A673 (cell line): ENCODE measurements at places on chromosomes 5 and 9. TPM values are rescaled to one million over a fixed set of nuclear protein-coding genes. Genes with fewer than 3 reads are reported as not detected.

- peaks cover 4% of the 10 kb centered on the region for H3K36me3 ChIP-seq
- no peak overlapping the region for H3K27ac ChIP-seq
- H3K4me1 ChIP-seq = peaks cover 27% of the 10 kb centered on the region
- no peak overlapping the region for H3K4me3 ChIP-seq
Measured at GRCh38 chr5:160260881-160261815, 31.8 kb downstream of the FABP6 start.

- H3K4me1 ChIP-seq = no peaks in the 10 kb centered on the region
- H3K27me3 ChIP-seq = no peaks in the 10 kb centered on the region
- no peak overlapping the region for H3K4me3 ChIP-seq
- H3K36me3 ChIP-seq = no peaks in the 10 kb centered on the region
- no peak overlapping the region for H3K27ac ChIP-seq
- DNase-seq = no peak
Measured at GRCh38 chr5:52648726-52649125, 139.0 kb upstream of the ITGA1 start.

DNA sequence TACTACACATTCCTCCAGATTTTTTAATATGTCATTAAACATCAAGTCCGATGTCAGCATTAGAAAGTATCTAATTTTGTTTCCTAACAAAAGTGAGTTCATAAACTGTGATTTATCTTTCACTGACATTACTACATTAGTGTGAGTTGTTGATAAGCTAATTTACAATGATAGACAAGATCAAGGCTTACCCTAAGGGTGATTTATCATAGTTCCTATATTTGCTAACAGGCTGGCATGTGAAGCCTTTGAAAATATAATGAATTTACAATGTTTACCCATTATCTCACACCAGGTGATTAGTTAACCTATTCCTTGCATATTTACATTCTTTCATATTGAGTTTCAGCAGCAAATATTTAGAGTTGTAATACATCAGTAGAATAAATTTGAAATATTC, 1096.9 kb upstream of the NUDT12 start:
- DNase-seq = no peak
- no peak overlapping the region for H3K4me3 ChIP-seq
- H3K27me3 ChIP-seq = no peaks in the 10 kb centered on the region

- no peak overlapping the region for H3K27ac ChIP-seq
- H3K4me3 ChIP-seq = no peak overlapping the region
- H3K4me1 ChIP-seq = no peaks in the 10 kb centered on the region
- no peaks in the 10 kb centered on the region for H3K27me3 ChIP-seq
- DNase-seq = no peak
Measured at GRCh38 chr5:62773460-62773859, 194.8 kb downstream of the LRRC70 start.

GRCh38 chr9:86670536-86670935, 276.8 kb downstream of the GAS1 start:
- no peak for DNase-seq
- H3K4me3 ChIP-seq = no peak overlapping the region

DNA sequence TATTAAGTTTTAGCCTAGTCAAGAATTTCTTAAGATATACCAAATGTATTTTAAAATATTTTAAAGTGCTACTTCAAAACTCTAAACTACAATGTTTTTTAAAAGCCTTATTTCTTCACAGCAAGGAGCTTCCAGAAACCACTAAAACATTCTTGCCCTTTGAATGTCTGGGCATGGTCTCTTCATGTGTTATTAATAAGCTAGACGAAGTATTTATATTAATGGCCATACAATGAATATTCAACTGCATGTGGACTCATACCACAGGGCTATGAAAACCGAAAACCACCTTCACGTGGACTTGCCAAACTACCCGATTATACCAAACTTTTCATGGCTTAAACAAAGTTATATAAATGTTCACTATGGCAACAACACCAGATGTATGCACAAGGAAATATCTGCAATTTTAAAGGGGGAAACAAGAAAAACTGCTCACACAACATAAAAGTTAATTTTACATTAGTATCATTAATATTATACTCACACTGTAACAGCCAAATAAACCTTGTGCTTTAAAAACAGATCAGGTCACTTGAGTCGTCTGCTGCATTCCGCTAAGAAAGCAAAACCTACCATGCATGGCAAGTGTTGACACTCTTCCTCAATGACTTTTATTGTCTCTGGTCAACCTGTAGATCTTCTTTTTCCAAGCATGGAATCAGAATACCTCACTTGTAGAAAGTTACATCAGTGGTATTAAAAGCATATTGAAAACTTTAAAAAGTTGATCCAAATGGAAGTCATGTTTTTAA, 246.3 kb downstream of the BNC2 start:
- H3K36me3 ChIP-seq = no peaks in the 10 kb centered on the region
- H3K27ac ChIP-seq = no peak overlapping the region
- no peak overlapping the region for H3K4me3 ChIP-seq
- no peaks in the 10 kb centered on the region for H3K4me1 ChIP-seq

- H3K27me3 ChIP-seq = no peaks in the 10 kb centered on the region
- H3K4me3 ChIP-seq = no peak overlapping the region
- H3K4me1 ChIP-seq = no peaks in the 10 kb centered on the region
- H3K36me3 ChIP-seq = no peaks in the 10 kb centered on the region
- no peak overlapping the region for H3K27ac ChIP-seq
Measured at GRCh38 chr5:52767766-52768480, 19.8 kb upstream of the ITGA1 start.

GRCh38 chr5:98772415-98773213, 849 bp upstream of the RGMB start:
- H3K4me1 ChIP-seq = peaks cover 29% of the 10 kb centered on the region
- no peaks in the 10 kb centered on the region for H3K36me3 ChIP-seq
- no peaks in the 10 kb centered on the region for H3K27me3 ChIP-seq
- DNase-seq = peak; percentile 90

GRCh38 chr5:96067894-96068614, 106.4 kb upstream of the ELL2 start:
- no peaks in the 10 kb centered on the region for H3K36me3 ChIP-seq
- peaks cover 16% of the 10 kb centered on the region for H3K4me1 ChIP-seq
- H3K27ac ChIP-seq = no peak overlapping the region
- H3K4me3 ChIP-seq = no peak overlapping the region
- peak; percentile 53 for DNase-seq

GRCh38 chr5:127518319-127518621, 830 bp downstream of the PRRC1 start:
- peaks cover 24% of the 10 kb centered on the region for H3K36me3 ChIP-seq
- H3K4me3 ChIP-seq = peak overlapping the region; percentile 96
- peaks cover 3% of the 10 kb centered on the region for H3K4me1 ChIP-seq
- no peaks in the 10 kb centered on the region for H3K27me3 ChIP-seq
- DNase-seq = no peak

- no peak overlapping the region for H3K27ac ChIP-seq
- no peaks in the 10 kb centered on the region for H3K36me3 ChIP-seq
- peak; percentile 52 for DNase-seq
- H3K27me3 ChIP-seq = no peaks in the 10 kb centered on the region
- H3K4me1 ChIP-seq = no peaks in the 10 kb centered on the region
Measured at GRCh38 chr5:122156724-122157325, 27.5 kb downstream of the ZNF474 start.

GRCh38 chr5:126335886-126336285, 87.3 kb upstream of the GRAMD2B start:
- H3K4me3 ChIP-seq = no peak overlapping the region
- H3K27me3 ChIP-seq = no peaks in the 10 kb centered on the region
- DNase-seq = no peak
- no peaks in the 10 kb centered on the region for H3K4me1 ChIP-seq

GRCh38 chr5:73442996-73443627, 5.5 kb downstream of the FOXD1 start:
- no peak overlapping the region for H3K4me3 ChIP-seq
- no peak for DNase-seq
- H3K27me3 ChIP-seq = peaks cover 38% of the 10 kb centered on the region
- H3K4me1 ChIP-seq = peaks cover 5% of the 10 kb centered on the region
- H3K36me3 ChIP-seq = no peaks in the 10 kb centered on the region

GRCh38 chr9:4435197-4435596, 55.1 kb upstream of the SLC1A1 start:
- H3K4me3 ChIP-seq = no peak overlapping the region
- DNase-seq = peak; percentile 31
- no peaks in the 10 kb centered on the region for H3K4me1 ChIP-seq
- H3K27me3 ChIP-seq = no peaks in the 10 kb centered on the region
- no peaks in the 10 kb centered on the region for H3K36me3 ChIP-seq

GRCh38 chr5:54671111-54671531, 153.6 kb downstream of the SNX18 start:
- H3K27me3 ChIP-seq = no peaks in the 10 kb centered on the region
- H3K27ac ChIP-seq = no peak overlapping the region
- H3K4me3 ChIP-seq = no peak overlapping the region
- DNase-seq = no peak

DNA sequence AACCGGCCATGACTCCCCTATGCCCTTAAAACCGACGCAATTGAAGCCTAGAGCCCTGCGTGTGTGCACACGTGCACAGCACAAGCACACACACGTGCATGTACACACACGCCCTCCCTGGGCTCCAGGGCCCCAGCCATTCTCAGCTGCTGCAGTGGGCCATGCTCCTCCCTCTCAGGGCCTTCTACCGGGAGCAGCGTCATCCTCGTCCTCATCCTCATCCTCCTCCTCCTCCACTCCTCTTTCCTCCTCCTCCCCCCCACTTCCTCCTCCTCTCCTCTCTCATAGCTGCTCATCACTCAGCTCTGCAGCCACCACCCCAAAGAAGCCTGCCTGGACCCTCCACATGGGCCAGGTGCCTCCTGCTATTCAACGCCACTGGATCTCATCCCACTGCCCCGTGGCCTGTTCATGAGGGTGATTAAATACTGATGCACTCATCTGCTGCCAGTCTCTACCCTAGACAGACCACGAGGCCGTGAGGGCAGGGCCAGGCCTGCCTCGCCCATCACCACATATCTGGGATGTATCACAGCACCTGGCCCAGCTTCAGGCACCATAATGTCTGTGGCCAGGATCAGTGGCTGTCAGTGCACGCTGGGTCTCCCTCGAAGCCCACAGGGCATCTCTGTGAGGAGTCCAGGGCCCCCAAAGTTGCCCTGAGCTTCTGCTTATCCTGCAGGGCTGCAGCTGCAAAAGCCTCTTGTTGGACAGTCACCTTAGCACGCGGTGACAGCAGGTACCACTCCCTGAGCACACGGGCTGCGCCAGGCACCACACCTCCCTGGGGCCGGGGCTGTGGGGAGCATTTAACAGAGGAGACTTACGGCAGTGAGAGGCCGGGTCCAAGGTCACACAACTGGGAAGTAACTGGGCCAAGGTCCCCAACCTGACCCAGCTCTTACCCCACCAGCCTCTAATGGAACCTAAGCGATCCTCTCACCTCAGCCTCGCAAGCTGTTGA, 9.8 kb downstream of the FAM78A start:
- H3K36me3 ChIP-seq = no peaks in the 10 kb centered on the region
- no peaks in the 10 kb centered on the region for H3K27me3 ChIP-seq

DNA sequence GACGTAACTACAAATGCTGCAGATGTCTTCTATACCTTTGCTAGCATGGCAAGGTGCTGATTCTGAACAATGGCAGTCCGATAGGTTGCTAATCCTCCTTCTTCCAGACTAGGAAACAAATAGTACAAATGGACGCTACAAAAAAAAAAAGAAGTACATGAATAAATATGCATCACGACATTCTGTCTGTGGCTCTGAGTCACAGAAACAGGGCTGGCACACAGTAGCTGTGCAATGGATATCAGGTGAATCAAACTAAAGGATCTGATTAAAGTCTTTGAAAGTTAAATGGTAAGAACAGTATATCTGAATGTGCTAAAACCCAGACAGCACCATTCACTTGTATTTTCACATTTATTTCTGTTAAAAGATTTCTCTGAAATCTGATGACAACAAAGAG, 96.2 kb downstream of the DROSHA start:
- no peak overlapping the region for H3K4me3 ChIP-seq
- H3K36me3 ChIP-seq = peaks cover 9% of the 10 kb centered on the region
- no peaks in the 10 kb centered on the region for H3K27me3 ChIP-seq
- no peak for DNase-seq

GRCh38 chr9:98992885-98993569, 49.3 kb downstream of the COL15A1 start:
- H3K36me3 ChIP-seq = no peaks in the 10 kb centered on the region
- H3K4me1 ChIP-seq = no peaks in the 10 kb centered on the region
- H3K27ac ChIP-seq = no peak overlapping the region
- H3K27me3 ChIP-seq = peaks cover 4% of the 10 kb centered on the region
- no peak overlapping the region for H3K4me3 ChIP-seq
- DNase-seq = no peak

GRCh38 chr9:16171911-16172310, 619.1 kb downstream of the CCDC171 start:
- no peaks in the 10 kb centered on the region for H3K36me3 ChIP-seq
- no peak for DNase-seq
- no peaks in the 10 kb centered on the region for H3K27me3 ChIP-seq
- H3K4me1 ChIP-seq = no peaks in the 10 kb centered on the region
- H3K27ac ChIP-seq = no peak overlapping the region
- no peak overlapping the region for H3K4me3 ChIP-seq

- H3K4me1 ChIP-seq = no peaks in the 10 kb centered on the region
- DNase-seq = no peak
- H3K36me3 ChIP-seq = no peaks in the 10 kb centered on the region
Measured at GRCh38 chr9:130932255-130933079, 6.6 kb downstream of the FIBCD1 start.

GRCh38 chr5:180600554-180601041, 9.3 kb upstream of the SCGB3A1 start:
- no peaks in the 10 kb centered on the region for H3K4me1 ChIP-seq
- H3K27me3 ChIP-seq = no peaks in the 10 kb centered on the region
- DNase-seq = no peak
- no peak overlapping the region for H3K27ac ChIP-seq
- no peaks in the 10 kb centered on the region for H3K36me3 ChIP-seq

GRCh38 chr5:100542086-100542485, 6.9 kb downstream of the FAM174A start:
- no peak overlapping the region for H3K27ac ChIP-seq
- no peak overlapping the region for H3K4me3 ChIP-seq

PCDHB8 gene
- total RNA-seq = 7.7 and 8.5 TPM in 2 replicates

CLPTM1L gene
- total RNA-seq = 128 and 146 TPM in 2 replicates

TRIM7 gene
- total RNA-seq = 0.96 TPM in 1 of 2 replicates, not detected in the other

TMEM252 gene
- total RNA-seq = not detected in 2 replicates

AQP7 gene
- total RNA-seq = not detected in 2 replicates

SAXO1 gene
- total RNA-seq = not detected in 2 replicates

GABRA6 gene
- not detected in 2 replicates for total RNA-seq

CAMLG gene
- total RNA-seq = 37.6 and 38.8 TPM in 2 replicates
